ENCODE measurements at places on chromosomes 11 and 22. TPM values are rescaled to one million over a fixed set of nuclear protein-coding genes. Genes with fewer than 3 reads are reported as not detected.

Gene MS4A6E
- not detected for total RNA-seq

Gene KRTAP5-7
- not detected for total RNA-seq

Gene EXPH5
- total RNA-seq, result 2.7 TPM

Gene CRYBB3
- not detected for total RNA-seq

Gene PLAAT5
- not detected for total RNA-seq

Gene CHST1
- not detected for total RNA-seq

Gene SCN3B
- total RNA-seq, result 0.09 TPM

Gene DNAJC24
- 21.8 TPM for total RNA-seq

- DNase-seq, result no peak
Observed at GRCh38 chr22:32800994-32801536, 440 bp upstream of the TIMP3 start.

DNA sequence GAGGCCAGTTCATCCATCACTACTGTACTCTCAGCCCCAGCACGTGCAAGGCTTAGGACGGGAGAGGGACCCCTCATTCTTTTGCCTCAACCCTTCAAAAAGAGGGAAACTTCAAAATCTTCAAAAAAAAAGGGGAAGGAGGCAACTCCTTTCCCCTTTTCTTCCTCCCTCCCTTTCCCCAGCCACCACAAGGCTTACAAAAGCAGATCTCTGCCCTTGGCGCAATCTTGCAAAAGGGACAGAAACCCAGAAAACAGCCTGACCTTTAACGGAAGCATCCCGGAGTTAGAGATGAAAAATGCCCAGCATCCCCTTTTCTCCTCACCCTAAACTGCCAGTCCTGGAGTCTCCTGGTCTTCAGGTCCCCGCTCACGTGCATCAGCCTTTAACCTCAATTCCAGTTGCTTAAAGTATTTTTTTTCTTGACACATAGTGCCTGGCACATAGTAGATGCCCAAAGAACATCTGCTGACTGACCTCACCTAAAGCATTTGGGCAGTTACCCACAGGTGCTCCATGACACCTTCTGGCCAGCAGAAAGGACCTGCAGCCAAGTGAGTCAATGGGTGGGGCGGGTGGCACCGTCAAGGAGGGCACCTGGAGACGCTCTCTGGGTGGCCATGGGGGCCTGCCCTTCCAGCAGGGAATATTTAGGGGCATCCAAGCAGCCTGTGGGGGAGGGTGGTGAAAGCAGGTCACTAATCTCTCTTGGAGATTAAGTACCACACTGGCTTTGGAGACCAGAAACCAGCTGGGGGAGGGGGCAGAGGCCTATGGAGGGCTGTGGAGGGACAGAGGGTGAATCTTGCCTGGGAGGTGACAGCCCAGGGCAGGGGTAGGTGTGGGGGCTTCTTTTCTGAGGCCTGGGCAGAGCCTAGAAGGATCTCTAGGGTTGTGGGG lies 16.3 kb downstream of the NECTIN1 start:
- no peak for DNase-seq

- DNase-seq, result no peak
Observed at GRCh38 chr11:35810045-35810645, 133.7 kb upstream of the LDLRAD3 start.

- DNase-seq, result peak; percentile 90
Observed at GRCh38 chr22:46069521-46070214, 80.7 kb upstream of the PPARA start.

- DNase-seq, result no peak
Observed at GRCh38 chr11:134226806-134227325, 2.4 kb downstream of the VPS26B start.

DNA sequence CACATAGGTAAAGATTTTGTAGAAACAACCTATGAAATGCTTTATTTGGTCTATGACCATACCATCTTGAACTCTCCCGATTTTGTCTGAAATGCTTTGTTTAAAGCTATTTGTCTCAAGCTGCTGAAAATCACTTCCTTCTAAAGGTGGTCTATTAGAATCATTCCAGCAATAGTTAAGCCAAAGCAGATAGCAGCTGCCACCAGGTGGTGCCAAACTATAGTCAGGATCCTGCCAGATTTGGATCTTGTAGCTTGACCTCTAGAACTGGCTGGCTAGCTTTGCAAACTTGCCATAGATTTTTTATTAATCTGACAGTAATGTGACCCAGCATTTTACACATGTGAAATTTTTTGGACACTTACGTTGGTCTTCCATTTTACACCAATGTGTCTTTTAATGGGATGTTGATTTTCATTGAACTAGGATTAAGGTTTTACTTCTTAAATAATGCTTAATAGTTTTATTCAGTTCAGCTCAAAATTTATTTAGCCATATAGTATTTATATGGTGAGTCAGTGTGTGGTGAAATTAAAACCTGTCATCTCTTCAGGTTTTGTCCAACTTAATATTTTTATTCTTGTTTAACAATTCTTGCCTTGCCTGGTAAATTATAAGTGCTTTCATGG lies 19.7 kb downstream of the CTR9 start:
- DNase-seq, result peak; percentile 28

- DNase-seq, result peak; percentile 37
Observed at GRCh38 chr11:43567396-43567975, 113.1 kb upstream of the HSD17B12 start.

- DNase-seq, result no peak
Observed at GRCh38 chr22:19645905-19646304, 68.4 kb upstream of the SEPTIN5 start.

GRCh38 chr11:116927163-116927974 lies 89.9 kb upstream of the APOA1 start:
- DNase-seq, result no peak

- no peak for DNase-seq
Observed at GRCh38 chr11:117863383-117863782, 13.1 kb downstream of the FXYD6 start.

- DNase-seq, result no peak
Observed at GRCh38 chr11:131868629-131869507, 498.5 kb downstream of the NTM start.

DNA sequence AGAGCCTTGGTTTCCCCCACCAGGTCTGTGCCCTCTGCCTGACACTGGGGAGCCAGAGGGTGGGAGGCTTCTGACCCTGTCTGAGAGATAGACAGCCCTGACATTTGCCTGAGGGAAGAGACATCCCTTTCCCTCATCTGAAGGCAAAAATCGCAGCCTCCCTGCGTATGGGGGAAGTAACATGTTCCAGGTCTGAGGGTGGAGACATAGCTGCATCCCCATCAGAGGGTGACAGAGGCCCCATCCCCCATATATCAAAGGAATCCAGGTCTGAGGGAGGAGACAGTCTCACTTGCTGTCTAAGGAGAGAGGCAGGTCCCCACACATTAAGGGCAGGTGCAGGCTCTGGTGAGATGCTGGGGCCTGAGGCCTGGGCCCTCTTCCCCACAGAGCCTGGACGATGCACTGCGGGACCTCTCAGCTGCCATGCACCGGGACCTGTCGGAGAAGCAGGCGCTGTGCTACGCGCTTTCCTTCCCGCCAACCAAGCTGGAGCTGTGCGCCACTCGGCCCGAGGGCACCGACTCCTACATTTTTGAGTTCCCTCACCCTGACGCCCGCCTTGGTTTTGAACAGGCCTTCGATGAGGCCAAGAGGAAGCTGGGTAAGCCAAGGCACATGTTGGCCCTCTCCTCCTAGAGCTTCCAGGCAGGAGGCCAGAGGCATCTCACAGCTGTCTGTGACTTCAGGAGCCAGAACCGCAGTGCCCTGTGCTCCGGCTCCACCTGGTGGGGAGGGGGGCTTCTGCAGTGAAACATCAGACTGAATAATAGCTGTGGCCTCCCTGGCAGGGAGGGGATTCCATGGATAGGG lies 16.1 kb upstream of the RELT start:
- DNase-seq, result peak; percentile 6

DNA sequence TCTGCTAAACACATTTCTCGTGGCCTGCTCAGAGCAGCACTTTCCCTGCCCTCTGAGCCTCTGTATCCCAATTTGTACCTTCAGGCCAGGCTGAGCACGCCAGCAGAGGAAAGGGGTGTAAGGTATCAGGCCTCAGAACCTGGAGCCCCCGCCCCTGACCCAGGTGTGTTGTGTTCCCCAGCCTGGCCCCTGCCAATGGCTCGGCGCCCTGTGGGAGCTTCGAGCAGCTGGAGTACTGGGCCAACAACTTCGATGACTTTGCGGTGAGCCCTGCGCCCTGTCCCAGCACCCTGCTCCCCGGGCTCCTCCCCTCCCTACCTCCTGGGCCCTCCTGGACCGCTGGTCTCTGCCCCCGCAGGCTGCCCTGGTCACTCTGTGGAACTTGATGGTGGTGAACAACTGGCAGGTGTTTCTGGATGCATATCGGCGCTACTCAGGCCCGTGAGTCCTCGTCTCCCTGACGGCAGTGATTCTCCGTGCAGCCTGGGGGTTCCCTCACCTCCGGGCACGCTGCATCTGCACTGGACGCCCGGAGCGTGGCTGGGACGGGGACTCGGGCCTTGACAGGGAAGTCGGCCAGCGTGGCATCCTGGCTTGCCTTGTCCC lies 36.9 kb downstream of the TPCN2 start:
- no peak for DNase-seq

DNA sequence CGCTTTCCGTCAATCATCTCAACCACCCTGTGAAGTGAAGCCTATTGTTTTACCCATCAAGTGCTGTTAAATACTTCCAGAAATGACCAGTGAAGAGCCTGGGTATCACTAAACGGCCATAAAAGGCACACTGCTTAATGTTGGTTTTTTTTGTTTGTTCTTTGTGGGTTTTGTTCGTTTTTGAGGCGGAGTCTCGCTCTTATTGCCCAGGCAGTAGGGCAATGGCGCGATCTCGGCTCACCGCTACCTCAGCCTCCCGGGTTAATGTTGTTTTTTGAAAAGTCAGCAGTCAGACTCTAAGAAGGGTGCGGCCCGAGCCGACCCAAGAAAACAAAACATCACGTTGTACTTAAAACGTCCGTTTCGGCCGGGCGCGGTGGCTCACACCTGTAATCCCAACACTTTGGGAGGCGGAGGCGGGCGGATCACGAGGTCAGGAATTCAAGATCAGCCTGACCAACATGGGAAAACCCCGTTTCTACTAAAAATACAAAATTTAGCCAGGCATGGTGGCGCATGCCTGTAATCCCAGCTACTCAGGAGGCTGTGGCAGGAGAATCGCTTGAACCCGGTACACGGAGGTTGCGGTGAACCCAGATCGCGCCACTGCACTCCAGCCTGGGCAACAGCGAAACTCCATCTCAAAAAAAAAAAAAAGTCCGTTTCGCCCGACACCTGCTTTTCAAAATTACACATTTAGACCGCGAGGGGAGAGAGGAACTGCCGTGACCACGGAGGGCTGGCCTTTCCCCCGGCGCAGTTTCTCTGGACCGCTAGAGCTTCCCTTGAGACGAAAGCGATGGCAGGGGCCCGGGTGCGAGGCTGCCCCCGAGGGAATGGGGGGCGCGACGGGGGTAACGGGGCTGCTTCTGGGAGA lies 714 bp downstream of the CD59 start:
- no peak for DNase-seq

DNA sequence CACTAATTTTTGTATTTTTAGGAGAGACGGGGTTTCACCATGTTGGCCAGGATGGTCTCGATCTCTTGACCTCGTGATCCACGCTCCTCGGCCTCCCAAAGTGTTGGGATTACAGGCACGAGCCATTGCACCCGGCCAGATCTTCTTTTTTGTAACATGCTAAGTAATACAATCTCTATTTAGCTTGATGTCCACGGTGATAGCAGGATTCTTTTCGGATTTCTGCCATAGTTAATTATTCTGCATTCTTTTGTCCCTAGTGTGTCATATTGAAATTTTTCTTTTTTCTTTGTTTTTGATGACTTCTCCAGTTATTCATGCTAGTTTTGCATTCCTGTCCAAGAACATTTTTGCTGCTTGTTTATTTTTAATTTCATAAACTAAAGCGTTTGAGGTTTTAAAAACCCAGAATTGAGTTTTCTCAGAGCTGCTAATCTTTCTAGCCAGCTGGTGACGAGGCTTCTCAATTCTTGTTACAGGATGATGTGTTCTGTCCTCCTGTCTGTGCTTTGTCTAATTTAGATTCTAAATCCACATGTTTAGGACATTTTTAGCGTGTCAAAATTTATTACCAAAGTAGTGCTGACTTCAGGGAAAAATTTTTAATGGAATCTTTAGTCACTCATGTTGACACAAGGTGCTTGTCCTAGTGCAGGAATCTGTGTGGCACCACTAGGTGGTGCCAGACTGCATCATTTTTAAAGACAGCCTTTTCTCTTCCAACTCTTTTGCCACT lies 21.8 kb downstream of the NF2 start:
- peak; percentile 33 for DNase-seq

DNA sequence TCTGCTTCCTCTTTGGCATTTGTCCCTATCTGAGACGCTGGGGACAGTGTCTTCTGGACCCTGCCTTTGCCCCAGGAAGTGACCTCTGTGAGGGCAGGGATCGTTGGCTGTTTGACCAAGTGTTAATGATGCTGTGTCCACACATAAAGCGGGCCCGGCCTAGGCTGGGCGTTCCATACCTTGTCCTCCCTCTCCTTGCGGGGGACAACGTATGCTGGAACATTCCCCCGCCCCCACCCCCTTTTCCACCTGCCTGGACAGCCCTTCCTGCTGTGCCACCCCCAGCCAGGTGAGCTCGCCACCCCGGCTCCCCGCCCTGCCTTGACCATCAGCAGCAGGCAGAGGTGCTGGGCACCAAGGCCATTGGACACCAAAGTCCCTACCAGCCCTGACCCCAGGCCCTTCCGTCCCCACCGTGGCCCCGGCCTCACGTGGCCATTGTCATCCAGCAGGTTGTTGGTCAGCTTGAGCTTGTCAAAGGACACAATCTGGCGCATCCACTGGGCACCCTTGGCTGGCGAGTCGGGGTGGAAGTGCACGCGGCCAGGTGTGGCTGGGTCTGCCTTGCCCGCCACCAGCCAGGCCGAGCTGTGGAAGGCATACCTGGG lies 4.1 kb upstream of the NUDT8 start:
- no peak for DNase-seq

DNA sequence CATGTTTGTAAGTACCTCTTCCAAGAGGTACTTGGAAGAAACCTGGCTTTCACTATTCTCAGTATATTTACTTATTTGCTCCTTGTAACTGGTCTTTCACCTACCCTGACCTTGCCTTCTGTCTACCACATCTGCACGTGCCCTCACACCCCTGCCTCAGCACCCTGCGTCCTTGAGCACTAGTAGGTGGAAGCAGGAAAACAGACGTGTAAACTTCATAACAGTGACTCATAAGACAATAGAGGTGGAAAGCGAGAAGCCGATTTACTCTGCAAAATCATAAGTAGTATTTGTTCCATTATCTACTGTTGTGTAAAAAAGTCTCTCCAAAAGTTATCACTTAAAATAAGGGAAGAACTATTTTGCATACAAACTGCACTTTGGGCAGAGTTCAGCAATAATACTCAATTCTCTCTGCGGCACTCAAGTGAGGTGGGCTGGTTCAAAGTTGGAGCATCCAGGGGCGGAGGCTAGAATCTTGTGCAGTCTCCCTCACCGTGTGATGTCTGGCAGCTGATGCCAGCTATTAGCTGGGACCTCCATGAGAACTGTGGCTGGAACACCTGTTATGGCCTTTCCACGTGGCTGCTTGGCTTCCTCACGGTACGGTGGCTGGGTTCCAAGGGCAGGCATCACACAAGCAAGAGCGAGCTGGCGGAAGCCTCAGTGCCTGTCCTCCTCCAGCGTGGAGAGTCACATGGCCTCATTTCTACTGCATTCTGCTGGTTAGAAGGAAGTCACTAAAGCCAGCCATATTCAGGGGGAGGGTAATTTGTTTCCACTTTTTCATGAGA lies 30.4 kb downstream of the PACS1 start:
- no peak for DNase-seq

Measured in NCI-H460 (cell line).